Activated CD8-positive, alpha-beta memory T cell treated with anti-CD3 and anti-CD28 coated beads for 1 hour (primary cell): ENCODE measurements at places on chromosomes 1 and 21.

DNA sequence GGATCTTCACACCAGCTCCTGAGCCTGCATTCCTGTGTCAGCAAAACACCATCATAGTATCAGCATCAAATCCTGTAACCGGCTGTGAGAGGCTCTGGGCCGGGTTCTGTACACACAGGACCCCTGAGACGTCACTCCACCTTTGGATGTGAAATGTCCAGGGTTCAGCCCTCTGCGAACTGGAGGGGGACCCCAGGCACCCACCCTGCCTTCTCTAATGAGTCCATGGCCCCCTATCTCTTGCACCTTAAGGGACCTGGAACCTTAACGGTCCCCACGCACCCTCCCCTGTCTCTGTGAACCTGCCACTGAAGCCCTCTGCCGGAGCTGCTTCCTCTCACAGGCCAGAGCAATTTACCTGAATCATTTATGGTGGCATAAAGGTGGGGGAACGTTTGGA is 257.8 kb downstream of the NPHP4 start:
- DNase-seq: no peak

- DNase-seq: no peak
Measured at GRCh38 chr1:218553197-218553596, 208.1 kb downstream of the TGFB2 start.

- DNase-seq: no peak
Measured at GRCh38 chr1:55329091-55329490, 113.9 kb upstream of the USP24 start.

GRCh38 chr1:33013791-33014190 is 22.9 kb downstream of the AK2 start:
- DNase-seq: no peak
